Hindlimb muscle (tissue), 1 donor: ENCODE measurements at places on chromosomes 6 and 20.

GRCh38 chr6:154995254-154996015, at the start of gene TIAM2:
Gene TIAM2, plus strand, starts transcription at chr6:154995315. Its CDS starts 133,909 bp downstream, at chr6:155129224.
- DNase-seq = no peak

DNA sequence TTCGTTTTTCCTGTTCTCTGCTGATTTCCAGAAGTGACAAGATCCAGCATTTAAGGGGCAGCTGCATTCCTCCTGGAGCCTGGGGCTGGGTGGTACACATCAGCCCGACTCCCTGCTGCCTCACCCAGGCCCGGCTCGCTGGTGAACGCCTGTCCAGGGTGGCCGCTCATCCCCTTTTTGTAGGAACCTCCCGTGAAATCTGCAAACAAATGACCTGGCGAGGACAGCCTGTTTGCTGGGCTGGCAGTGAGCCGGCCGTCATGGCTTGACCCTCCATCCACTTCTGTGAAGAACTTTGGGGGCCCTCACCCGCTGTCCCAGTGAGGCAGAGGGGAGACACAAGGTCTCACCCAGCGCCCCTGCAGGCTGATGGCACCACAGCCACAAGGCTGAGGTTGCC, 39.0 kb downstream of the PYGB start:
- no peak for DNase-seq

DNA sequence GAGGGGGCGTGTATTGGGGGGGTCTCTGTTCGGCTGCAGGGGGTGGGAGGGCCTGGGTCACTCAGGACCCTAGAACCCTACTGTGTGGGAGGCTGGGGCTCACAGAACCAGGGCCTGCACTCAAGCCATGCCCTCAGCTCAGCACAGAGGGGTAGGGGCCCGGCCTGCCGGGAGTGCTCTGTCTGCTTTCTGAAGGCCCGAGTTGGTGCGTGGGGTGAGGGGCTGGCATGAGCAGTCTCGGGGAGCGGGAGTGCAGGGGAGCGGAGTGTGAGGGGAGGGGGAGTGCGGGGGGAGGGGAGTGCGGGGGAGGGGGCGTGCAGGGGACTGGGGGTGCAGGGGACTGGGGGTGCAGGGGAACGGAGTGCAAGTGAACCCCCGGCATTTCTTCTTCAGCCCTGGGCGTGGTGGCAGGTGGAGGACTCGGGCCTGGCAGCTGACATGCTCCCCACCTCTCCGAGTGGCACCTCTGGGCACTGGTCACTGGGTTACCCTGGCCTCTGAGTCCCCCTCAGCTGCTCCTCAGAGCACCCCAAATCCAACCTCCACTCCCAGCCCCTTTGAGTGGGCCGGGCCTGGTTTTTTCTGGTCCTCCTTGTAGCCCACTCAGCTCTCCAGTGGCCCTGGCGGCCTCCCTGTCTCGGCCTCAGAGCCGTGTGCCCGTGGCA, 1.0 kb downstream of the COL20A1 start:
- no peak for DNase-seq

GRCh38 chr20:50089787-50090177, 23.2 kb downstream of the UBE2V1 start:
- no peak for DNase-seq

DNA sequence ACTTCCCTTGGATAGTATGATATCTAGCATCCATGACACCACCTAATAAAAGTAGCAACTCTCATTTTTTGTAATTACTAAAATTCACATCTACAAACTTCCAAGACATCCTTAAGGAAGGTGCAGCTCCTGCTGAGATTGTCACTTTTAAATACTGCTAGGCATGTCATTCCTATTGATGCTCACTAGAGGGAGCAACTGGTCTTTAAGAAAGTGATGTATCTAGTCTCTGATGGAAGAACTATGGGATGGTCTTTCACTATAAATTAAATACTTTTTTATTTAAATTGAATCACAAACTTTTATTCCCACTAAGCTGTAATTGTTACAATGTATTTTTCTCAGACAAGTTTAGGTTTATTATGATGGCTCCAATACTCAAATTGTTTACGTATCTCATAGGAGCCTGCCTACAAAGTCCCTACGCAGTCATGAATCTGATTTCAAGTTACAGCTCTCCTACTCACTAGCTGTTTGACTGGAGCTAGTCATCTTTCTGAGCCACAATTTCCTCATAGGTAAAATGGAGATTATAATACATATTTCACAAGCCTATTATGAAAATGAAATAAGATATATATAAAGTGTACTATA, 8.1 kb upstream of the TSPYL1 start:
- peak; percentile 35 for DNase-seq

DNA sequence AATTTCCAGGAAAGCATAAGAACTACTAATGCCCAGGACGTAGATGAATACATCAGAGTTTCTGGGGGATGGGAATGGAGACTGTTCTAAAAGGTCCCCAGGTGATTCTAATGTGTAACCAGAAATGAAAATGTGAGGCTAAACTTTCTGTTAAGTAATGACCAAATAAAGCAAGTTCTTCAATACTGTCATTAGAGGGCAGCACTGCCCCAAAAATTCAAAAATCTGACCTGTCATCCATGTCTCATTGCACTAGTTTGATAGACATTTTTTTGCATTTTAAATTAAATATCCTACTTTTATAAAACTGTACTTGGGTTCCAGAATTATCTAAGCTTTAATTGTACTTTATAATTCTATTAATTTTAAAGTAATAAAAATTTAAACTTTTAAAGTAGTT, 94.9 kb downstream of the RFX6 start:
- DNase-seq = peak; percentile 46

DNA sequence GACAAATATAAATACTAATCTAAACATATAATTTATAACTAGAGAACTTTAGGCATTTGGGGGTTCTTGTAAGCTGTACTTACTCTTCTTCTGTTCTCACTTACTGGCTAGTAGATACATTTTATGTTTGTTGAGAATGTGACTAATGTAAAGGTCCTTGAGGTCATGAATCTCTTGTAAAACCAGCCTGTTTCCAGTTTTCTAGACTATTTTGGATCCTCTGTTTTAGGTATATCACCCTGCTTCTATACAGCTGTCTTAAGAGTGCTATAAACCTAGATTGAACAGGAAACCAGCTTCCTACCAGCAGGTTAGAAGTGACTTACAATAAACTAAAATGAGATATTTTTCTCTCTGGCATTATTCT, 134.2 kb downstream of the PLCB4 start:
- DNase-seq = no peak

- no peak for DNase-seq
Measured at GRCh38 chr6:137625100-137625661, 131.0 kb upstream of the OLIG3 start.

GRCh38 chr6:136192902-136193301, 57.2 kb downstream of the MTFR2 start:
- no peak for DNase-seq

DNA sequence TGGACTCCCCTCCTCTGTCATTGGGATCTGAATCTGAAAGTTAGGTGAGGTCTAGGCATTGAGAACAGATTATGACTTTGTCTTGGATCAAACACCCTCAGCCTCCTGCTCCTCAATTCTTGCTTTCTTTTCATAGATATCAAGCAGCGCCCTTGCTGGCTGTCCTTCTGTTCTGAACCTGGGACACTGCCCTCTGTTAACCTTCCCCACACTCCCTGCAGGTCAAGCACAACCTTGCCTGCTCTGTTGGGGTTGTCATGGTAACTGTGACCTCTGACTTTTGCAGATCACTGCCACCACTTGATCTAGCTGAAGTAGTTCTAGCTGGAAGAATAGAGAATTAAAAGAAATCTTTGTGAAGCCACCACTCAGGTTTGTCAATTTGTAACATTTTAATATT, 16.4 kb upstream of the MICA start:
- DNase-seq = no peak

DNA sequence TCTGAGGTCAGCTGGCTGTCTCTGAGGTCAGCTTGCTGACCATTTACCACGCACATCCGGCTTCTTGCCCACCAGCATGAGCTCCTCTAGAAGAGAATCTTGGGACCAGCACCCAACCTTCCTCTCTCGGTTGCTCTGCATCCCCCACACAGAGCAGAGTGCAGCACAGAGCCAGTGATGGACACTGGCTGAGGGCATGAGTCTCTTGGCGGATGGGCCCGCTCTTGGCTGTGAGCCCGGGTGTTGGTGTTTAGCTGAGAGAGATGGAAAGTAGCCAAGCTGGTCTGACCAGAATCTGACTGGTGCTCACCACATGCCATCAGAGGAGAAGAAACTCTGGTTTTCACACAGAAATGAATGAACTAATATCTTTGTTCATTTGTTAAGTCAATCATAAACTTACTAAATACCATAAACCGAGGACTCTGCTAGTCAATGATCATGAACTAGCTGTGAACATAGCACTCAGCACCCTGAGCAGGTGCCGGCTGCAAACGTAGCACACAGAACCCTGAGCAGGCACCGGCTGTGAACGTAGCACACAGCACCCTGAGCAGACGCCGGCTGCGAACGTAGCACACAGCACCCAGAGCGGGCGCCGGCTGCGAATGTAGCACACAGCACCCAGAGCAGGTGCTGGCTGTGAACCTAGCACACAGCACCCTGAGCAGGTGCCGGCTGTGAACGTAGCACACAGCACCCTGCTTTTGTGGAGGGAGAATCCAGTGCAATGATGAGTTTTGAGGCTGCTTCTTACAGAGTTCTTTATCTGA, 10.4 kb upstream of the THBS2 start:
- no peak for DNase-seq

DNA sequence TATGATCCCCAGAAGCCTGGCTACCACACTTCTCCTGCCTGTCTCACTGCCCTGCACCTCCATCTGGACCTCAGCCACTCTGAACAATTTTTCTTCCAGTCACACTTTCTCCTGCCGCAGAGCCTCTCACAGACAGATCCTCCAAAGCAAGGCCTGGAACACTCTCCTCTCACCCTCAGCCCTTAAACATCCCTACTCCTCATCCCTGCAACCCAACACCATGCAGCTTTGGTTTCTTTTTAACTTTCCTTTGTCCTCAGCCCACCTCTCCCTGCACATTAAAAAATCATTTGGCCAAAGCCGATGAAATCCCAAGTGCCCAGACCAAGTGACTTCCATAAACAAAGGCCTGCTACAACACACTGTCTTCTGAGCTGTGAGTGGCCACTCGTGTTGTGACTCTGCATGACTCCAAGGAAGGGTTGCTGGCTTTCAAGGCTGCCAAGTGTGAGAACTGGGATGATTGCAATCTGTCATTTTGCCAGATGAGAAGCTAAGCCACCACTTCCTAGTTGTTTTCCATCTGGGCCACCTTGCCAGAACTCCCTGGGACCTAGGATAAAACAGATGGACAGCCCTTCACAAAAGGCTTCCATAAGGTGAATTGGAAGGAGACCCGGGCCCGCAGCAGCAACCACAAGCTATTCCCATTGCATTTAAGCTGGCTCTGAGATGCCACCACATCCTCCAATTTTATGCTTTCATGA, 144.4 kb upstream of the SSTR4 start:
- no peak for DNase-seq

DNA sequence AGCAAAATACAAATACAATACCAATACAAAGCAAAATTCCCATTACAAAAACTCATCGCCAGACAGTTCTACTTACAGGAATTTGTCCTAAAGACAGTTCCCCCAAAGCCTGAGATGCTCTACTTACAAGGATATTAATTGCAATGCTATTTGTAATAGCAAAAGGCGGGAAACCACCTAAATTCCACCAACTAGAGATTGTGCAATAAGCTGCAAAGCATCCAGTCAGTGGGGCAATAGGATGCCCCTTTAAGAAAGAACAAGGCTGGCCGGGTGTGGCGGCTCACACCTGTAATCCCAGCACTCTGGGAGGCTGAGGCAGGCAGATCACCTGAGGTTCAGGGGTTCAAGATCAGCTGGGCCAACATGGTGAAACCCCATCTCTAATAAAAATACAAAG, 39.1 kb downstream of the FAM209B start:
- no peak for DNase-seq

DNA sequence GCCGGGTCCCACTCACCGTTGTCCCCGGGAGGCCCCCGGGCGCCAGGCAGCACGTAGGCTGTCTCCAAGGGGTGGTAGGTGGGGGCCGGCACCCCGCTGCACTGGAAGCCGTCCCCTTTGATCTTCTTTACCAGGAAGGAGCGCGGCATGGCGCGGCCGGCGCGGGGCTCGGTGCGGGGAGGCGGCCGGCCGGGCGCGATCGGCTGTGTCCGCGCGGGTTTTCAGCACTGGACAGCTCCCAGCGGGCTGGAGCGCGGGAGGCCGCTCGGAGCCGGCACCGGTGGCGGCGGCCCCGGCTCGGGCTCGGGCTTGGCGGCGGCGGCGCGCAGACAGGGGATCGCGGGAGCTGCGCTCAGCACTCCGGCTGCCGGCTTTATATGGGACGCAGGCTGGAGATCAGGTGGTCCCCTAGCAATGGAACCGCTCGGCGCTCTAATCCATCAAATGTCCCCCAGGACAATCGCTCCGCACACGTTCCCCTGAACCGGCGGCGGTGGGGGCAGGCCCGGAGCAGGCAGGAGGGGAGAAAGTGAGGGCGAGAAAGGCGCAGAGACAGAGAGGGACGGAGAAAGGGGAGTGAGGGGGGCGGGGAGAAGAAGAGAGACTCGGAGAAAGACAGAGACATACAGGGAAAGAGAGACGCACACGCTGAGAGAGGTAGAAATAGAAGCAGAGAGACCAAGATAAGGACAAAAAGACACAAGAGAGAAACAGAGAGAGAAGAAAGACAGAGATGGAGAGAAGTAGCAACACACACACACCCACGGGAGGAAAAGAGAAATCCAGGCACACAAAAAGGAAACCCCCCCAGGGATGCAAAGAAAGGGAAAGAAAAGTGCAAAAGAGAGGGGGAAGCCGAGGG, at the start of gene SCRT2:
Gene SCRT2, minus strand, starts transcription at position 350 of the 862 bp plus-strand sequence. Its CDS starts 201 bp downstream, at position 149.
- peak; percentile 91 for DNase-seq

DNA sequence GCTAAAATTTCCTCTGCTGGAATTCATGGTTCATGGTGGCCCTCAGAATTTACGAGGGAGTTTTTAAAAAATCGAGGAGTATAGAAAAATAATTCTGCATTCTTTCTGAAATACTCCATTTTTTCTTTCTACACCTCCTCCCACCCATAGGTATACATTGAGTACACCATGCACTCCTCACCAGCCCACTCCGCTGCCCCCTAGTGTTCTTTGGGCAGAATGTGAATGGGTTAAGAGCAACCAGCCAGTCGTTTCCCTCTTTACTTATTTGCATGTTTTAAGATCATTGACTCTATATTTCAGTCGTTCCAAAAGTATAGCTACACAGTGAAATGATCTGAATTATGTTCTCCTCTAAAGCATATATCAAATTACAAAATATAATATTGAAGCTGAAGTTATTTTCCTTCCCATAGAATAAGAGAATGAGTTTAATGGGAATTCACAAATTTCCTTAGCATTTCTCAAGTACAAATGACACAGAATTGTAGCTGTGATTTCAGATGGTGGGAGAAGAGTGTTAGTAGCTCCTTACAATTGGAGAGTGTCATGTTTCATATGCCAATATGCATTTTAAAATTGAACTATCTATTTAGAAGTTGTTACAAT, 977.7 kb upstream of the SLC35B3 start:
- DNase-seq = no peak
